CD4-positive, alpha-beta memory T cell (primary cell): ENCODE measurements at places on chromosomes 2 and 18. TPM values are rescaled to one million over a fixed set of nuclear protein-coding genes. Genes with fewer than 3 reads are reported as not detected.

GRCh38 chr2:176390276-176391147 is 121.3 kb downstream of the MTX2 start:
- no peak for DNase-seq

DNA sequence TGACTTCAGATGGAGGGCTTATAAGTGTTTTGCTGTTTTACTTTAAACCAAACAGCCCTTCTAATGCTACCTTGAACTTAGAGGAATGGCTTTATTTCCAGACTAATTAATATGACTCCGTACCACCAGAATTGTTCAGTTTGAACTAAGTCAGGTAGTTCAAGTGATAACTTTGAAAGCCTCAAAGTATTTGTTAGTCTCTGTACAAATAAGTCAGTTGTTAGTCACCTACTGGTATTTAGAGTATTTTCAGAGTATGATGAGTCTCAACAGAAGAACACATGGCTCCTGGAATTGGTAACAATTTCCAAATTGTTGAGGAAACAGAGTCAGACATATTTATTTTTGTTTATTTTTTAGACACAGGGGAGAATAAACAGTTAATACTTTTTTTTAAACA is 381.8 kb upstream of the NRXN1 start:
- DNase-seq = no peak

DNA sequence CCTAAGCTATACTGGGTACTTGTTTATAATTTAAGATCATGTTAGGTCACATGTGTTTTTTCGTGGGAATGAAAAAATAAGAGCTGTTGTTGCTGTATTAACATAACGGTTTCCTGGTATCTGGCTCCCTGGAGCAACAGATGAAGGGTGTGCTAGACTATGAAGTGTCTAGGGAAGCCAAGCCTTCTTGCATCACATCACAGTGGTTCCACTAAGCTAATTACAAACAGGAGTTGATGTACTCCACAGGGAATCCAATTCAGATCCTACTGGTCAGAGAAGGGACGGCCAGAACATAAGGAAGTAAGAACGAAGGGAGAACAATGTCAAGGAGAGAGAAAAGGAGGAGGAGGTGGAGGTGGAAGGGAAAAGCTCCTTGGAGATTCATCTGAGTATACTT is 193.0 kb upstream of the CYP26B1 start:
- DNase-seq = no peak

DNA sequence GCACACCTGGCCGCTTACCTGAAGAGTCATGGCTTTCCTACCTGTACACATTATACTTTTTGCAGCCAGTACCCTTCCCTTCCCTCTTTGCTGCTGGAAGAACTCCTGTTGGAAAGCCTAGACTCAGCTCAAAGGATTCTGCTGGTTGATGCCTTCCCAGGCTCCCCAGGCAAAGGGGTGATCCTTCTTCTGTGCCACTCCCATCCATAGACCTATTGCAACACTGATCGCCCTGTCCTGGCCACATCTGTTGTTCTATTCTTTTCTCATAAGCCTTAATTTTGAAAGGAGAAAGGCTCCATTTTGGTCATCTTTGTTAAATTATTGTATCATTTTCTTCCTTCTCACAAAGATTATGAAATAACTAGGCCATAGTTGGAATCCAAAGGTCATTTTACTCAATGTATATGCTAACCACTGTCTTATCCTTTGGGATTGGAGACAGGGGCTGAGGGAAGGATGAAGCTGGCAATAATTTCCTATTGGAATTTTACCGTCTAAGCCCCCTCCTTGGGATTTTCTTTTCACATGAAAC is 3.4 kb upstream of the PRKCE start:
- DNase-seq = no peak

- no peak for DNase-seq
These were observed 72.1 kb upstream of the ARL5A start for GRCh38 chr2:151900331-151900730.

DNA sequence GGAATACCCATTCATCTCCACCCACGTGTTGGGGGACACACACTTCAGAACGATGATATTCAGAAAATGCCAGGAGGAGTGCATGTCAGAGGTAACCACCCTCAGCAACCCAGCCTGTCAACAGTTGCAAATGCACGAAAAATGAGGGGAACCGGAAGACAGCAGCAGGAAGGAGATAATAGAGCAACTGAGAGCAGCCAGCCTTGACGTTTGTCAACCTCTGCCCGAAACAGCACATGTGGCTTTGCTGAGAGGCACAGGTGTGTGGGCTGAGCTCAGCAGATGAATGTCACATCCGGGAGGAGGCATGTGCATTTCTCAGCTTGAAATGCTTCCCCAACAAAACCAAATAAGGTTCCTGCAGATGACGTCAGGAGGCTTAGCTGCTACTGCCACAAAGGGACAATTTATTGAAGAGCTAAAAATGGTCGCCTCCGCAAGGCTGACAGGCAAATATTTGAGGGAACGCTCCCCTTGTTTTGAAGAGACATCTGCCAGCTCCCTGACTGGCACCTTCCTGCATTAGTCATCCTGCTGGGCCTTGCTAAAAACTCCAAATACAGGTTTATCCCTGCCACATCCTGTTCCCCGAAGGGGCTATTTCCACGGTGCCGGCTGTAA is 419.0 kb downstream of the NBAS start:
- DNase-seq = peak; percentile 82

DNA sequence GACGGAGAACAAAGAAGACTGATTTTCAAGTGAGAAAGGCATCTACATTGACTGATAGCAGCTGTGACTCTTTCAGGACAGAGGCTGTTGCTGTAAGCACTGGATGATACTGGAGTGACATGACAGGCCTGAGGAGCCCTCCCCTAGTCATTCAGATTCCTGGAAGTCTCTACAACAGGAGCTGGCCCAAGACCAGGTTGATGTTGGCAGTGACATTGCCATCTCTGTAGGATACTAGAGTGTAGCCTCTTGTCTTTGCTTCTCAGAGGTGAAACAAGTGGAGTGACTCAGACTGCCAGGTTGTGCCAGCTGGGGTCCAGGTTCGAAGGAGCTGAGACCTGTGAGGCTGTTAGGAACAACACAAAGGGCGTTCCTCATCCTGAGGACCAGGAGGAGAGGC is 44.7 kb upstream of the SH3RF3 start:
- DNase-seq = no peak

DNA sequence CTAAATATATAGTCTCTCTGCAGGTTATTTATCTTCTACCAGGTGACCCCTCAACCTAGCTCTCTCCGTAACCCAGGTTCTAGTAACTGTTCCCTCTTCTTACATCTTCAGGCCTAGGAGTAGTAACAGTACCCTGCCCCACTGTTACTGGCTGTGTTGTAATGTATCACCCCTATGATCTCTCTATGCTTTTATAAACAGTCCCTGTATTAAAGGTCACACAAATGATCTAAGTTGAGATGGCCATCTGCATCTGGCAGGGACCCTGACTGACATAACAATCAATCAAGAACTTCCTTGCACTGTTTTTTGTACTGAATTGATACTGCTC is 219.7 kb upstream of the STK17B start:
- DNase-seq = no peak

GRCh38 chr18:36298126-36298741 is 721 bp downstream of the FHOD3 start:
- DNase-seq = no peak

DNA sequence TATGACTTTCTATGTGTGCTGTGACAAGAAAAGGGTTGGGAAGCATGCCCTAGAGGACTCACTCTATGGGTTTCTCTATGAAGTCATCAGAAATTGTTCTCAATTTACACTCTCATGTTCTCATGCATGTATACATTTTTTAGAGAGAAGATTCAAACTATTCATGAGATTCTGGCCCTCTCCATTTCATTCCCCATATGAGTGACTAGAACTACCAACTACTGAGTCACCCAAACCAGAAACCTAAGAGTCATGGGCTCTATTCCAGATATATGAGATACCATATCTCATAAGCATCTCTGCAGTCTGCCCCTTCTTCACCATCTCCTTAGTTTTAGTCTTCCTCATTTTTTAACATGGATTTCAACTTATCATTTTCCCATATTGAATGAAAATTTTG is 87.7 kb downstream of the EXOC6B start:
- no peak for DNase-seq

DNA sequence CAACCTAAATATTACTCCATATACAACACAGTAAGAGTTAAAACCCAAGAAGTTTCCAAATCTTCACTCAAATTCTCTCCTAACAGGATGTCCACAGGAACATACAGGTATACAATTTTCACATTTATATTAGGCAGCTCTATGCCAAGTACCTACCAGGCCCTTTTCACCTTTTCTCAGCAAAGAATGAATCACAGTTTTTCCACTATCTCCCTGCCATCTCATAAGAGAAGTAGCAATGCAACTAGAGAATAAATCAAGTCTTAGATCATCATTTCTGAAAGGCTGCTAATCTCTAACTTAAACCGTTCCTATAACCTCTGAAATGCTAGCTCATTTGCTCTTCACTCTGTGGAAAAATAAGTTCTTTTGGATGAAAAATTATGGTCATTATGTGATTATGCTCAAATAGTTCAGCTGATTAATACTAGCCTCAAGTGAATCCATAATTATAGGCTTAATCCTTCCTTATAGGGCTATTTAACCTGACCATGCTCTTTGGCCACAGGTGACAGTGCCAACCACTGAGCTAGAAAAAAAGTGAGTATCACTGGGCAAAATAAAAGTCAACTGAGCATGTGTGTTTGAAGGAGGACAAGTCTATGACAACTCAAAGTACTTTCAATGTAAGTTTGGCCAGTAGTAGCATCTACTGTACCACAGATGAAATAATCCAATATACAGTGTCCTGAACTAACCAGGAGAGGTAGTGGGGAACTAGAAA is 79.7 kb downstream of the COBLL1 start:
- no peak for DNase-seq

GRCh38 chr2:188244383-188244782 is 47.3 kb upstream of the GULP1 start:
- DNase-seq = no peak

DNA sequence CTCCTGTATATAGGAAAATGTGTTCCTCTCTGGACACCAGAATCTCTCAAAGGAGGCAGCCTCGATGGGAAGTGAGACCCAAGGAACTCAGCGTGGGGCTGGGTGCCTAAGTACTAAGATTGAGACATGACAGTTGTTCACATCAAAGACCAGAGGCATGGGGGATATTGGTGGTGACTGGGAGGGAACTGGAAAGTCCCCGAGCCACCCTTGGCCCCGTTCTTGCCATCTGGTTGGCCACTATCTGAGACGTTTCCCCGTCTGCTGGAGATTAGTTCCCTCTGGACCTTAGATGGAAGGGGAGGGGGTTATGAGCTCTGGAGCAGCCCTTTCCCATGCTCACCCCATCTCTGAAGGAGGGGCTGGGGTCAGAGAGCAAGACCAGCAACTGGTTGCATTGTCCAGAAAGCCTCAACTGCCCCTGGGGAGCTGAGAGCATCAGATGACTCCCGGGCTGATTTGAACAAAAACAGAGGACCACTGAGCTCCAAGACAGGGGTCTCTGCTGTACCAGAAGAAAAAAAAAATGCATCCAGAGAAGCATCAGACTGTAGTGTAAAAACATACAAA is 11.8 kb downstream of the FBLN7 start:
- DNase-seq = no peak

GRCh38 chr2:47048801-47049480 is 106.2 kb downstream of the STPG4 start:
- no peak for DNase-seq

- DNase-seq = no peak
These were observed 261.5 kb downstream of the CELF4 start for GRCh38 chr18:37304012-37304680.

DNA sequence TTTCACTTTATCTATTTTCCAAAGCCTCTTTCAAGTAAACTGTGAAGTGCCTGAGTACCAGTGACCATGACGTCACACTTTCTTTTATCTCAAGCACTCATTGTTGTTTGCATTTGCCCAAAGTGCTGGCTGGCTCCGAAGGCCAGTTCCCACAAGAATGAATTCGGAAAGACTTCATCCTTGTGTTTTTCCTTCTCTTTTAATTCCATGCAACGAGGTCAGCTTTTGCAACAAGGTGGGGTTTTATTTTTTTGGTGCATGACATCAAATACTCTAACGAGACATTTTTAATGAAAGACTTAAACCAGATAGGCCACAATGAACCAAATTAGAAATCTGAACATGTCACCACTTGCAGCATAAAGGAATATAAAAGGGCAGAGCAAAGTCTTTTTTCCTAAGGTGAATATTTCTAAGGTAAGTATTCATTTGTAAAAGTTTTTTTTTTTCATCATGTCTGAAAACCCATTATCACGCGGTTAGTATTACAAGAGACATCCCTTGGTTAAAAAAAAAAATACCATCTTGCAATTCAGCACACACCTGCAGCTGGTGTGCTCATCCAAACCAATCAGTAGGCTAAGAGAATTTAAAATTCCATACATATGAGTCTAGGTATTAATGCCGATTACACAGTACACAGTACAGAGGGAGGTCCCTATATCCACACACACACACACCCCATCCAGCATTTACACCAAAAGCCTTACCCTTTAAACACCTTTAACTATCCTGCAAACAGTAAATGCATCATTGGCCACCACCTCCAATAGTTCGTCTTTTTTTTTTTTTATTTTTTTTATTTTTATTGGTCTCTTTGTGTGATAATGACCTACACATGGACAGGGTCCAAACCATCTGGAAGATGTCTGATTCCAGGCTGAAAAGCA is 2.3 kb downstream of the ARL4C start:
- peak; percentile 64 for DNase-seq

DNA sequence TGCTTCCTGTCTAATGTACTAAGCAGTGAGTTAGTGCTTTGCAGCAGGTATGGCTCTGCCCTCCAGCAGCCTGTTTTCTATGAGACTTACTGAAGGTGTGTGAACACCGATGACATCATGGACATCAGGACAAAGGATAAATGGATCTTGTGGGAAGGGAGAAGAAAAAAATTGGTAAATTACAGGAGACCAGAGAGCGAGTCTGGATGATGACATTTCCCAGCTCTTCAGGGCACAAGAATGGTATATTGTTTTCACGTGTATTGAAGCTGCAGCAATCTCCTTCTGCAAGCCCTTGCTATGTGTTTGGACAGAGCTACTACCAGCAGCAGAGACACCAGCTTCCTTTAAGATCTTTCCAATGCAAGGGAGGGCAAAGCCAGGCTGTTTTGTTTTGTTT is 47.2 kb downstream of the DCC start:
- DNase-seq = no peak

GRCh38 chr2:209601497-209601896 is 170.1 kb upstream of the UNC80 start:
- no peak for DNase-seq

Gene IL18R1
- polyA plus RNA-seq = 18.4 TPM

Gene IMPACT
- polyA plus RNA-seq = 20.9 TPM

Gene C2orf72
- not detected for polyA plus RNA-seq

Gene ARID5A
- polyA plus RNA-seq = 31.4 TPM

Gene DYNAP
- polyA plus RNA-seq = not detected

Gene TM4SF20
- not detected for polyA plus RNA-seq

Gene ITPRIPL1
- polyA plus RNA-seq = 10.0 TPM

Gene GALNT13
- not detected for polyA plus RNA-seq

Gene PLCD4
- polyA plus RNA-seq = not detected

Gene LRATD1
- not detected for polyA plus RNA-seq
